ENCODE measurements at places on chromosomes 2 and 18.

DNA sequence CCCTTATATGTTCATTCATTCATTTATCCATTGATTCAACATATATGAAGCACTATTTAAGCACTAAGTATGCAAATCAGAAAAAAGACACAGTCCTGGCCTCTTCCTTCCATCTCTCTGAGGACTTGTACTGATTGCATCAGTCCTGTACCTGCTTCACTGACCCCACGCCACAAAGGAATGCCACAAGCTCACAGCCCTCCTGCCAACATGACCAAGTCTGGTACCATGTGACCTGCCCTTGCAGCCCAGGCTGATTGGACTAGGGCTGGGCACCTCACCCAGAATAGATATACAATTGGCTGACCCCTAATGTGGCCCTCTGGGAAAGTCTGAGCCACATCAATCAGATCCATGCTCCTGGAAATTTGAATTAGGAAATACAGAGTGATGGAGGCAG is 196.6 kb downstream of the AGPS start:
- no peak for DNase-seq

DNA sequence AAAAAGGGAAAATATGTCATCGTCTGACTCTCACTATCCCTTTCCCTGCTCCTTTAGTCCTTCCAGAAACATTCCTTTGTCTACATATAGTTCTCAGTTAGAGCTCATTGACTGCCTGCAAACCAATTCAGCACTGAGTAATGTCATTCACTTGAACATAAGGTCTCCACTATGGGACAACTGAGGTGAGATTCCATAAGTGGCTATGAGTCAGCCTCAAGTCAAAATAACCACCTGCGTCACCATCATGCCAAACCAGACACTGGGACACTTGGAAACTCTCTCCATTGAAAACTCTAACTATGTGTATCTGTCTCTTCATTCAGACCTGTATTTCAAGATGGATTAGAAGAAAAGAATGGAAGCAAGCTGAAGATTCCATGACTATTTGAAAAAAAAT is 878.0 kb upstream of the PIK3C3 start:
- DNase-seq: no peak

GRCh38 chr2:205775097-205775877 is 93.0 kb downstream of the NRP2 start:
- no peak for DNase-seq

- DNase-seq: no peak
Measured at GRCh38 chr2:101617796-101618195, 79.7 kb upstream of the MAP4K4 start.

DNA sequence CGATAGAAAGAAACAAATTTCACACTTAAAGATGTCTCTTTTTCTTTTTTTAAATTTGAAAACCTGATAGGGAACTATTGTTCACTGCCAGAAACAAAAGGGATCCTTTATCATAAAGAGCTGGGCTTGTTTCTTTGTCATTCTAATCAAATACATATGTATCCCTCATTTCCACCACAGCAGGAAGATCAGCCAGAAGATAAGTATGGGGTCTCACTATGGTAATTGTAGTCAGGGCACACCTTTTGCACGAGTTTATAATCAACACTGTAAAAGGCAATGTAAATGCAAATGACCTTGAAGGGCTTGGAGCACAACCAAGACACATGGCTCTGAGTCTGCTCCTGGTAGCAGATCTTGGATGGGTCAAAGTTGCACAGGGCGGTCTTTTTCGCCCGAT is 109.5 kb downstream of the NXPH2 start:
- DNase-seq: no peak

DNA sequence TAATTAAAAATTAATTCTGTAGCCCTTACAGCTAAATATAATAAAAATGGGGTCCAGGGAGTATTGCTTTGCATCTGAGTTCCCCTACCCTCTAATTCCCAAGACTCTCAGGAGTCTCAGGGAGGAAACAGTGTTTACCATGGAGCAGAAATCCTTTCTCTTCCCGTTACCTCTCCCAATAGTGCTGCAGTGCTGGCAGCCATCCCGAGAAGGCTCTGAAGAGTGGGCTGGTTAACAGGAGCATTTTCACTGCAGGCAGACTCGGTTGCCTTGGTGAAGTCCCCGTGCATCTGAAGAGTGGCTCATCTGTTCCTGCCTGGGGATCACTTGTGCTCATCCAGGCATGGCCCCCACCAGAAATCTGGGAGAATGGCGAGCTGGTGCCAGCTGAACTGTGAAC is 41.8 kb upstream of the TMEM178A start:
- DNase-seq: no peak

- no peak for DNase-seq
Measured at GRCh38 chr2:122251158-122251557, 495.7 kb downstream of the TSN start.

DNA sequence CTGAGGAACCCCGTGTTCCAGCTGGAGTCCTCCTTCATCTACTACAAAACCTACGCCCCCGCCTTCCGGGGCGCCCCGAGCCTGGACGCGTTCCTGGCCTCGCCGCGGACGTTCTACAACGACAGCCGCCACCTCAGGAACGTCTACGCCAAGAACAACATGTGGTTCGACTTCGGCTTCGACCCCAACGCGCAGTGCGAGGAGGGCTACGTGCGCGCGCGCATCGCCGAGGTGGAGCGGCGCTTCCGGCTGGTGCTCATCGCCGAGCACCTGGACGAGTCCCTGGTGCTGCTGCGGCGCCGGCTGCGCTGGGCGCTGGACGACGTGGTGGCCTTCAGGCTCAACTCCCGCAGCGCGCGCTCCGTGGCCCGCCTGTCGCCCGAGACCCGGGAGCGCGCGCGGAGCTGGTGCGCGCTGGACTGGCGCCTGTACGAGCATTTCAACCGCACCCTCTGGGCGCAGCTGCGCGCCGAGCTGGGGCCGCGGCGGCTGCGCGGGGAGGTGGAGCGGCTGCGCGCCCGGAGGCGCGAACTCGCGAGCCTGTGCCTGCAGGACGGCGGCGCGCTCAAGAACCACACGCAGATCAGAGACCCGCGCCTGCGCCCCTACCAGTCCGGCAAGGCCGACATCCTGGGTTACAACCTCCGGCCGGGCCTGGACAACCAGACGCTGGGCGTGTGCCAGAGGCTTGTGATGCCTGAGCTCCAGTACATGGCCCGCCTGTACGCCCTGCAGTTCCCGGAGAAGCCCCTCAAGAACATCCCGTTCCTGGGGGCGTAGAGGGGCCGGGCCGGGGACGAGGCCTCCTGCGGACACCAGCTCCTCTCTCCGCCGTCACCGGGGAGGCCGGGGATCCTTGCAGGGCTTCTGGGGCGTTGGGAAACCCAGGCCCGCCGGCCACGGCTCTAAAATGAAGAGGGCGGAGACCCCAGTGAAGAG is 5.3 kb upstream of the NEU4 start:
- peak; percentile 52 for DNase-seq

- no peak for DNase-seq
Measured at GRCh38 chr2:224983712-224984554, 58.3 kb downstream of the DOCK10 start.

- no peak for DNase-seq
Measured at GRCh38 chr2:149141046-149141445, 102.5 kb downstream of the LYPD6B start.

DNA sequence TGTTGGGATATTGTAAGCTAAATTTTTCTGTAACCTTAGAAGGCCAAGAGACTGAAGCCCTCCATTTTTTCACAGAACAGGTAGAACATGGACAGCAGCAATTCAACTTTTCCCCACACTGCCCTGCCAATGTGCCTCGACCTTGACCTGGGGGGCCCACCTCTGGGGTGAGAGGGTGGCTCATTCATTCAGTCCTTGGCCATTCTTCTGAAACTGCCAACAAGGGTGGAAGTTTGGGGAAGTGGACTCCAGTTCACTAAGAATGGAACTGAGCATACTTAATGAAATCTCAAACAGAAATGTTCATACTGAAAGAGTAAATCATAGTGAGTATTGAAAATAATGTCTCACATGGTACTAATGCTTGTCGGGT is 1.1 kb downstream of the EEF1B2 start:
- no peak for DNase-seq

- peak; percentile 5 for DNase-seq
Measured at GRCh38 chr2:150939087-150939486, 322.6 kb downstream of the RBM43 start.

DNA sequence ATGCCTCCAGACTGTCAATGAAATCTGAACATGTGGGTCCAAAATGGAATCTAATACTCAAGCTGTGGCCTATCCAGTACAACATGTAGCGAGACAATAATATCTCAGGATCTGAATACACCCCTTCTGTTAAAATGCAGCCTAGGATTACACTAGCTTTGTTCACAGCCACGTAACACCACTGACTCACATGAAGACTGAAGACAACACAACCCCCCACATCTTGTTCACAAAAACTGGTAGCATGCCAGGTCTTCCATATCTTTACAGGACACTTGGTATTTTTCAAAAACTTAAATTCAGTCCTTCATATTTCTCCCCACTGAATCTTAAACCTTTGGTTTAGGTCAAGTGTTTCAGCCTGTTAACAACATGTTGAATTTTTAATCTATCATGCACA is 84.2 kb downstream of the SLC8A1 start:
- DNase-seq: no peak

- DNase-seq: peak; percentile 3
Measured at GRCh38 chr2:153059338-153060052, 341.1 kb downstream of the ARL6IP6 start.

- no peak for DNase-seq
Measured at GRCh38 chr18:55018602-55019001, 59.3 kb upstream of the CCDC68 start.

GRCh38 chr18:67261931-67262552 is 254.5 kb downstream of the DSEL start:
- DNase-seq: no peak

DNA sequence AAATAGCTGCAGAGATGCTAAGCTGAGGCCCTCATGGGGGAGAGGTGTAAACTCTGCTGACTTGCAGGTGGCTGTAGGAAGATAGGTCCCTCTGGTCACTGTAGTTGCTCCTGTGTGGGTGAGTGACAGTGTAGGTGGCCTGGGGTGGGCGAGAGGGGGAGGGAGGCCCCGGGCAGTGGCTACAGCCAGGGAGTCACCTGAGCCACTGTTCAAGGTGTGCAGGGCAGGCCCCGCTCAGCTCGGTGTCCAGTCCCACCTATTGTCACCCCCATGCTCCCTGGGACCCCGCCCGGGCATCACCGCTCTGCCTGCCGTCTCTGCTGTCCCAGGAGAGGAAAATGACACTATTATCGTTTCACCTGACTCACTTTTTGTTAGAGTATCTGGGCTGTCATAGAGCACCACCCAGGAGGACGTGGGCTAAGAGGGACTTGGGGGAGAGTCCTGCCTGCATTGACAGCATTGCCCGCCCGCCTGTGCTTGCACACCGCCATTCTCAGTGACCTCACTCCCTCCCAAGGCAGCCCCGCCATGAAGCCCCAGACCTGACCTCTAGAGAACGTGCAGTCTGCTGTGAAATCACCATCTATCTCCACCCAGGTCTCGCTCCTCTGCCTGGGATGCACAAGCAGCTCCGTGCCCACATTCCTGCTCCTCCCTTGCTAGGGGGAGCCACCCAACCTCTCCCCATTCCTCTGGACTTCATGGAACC is 29.2 kb downstream of the COPS9 start:
- DNase-seq: no peak

- DNase-seq: no peak
Measured at GRCh38 chr2:98804736-98805135, 73.8 kb upstream of the MGAT4A start.

DNA sequence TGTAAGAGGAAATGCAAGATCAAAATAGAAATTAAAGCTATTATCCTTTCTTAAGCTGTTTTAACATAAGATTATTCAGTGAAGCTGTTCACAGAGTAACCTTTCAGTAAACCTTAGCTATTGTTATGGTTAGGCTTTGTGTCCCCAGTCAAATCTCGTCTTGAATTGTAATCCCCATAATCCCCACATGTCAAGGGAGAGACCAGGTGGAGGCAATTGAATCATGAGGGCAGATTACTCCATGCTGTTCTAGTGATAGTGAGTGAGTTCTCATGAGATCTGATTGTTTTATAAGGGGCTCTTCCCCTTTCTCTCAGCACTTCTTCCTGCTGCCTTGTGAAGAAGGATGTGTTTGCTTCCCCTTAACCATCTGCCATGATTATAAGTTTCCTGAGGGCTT is 424.4 kb downstream of the DSEL start:
- DNase-seq: no peak

DNA sequence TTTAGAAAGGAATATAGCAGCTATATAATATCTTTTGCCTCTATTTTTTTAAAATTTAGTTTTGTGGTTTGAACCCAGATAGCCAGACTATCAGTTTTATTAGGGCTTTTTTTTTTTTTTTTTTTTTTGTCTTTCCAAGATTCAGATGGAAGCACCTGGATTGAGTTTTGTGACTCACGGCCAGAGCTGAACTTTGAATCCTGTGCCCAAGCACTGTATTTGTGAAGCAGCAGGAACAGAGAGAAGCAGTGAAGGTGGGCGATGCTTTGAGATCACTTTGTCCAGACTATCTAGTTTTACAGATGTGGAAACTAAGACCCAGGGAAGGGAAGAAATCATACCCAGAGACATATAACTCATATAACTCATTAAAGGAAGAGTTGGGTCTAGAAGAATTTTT is 33.9 kb downstream of the RPL37A start:
- no peak for DNase-seq

DNA sequence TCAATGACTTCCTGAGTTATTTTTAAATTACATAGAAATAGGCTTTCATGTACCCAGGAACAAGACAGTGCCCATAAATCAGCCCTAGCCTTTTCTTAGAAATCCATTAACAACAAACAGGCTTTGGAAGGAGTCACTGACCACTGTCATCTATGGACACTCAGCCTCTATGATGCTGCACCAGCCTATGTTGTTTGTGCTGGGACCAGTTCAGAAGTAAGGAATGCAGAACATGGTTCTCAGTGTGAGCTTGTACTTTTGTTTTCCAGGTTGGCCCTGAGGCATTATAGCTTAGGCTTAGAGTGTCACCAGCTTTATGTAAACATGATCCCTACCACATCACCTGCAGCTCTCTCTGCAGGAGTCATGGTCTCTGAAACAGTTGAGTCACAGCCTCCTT is 335.7 kb upstream of the CDH7 start:
- DNase-seq: no peak

- DNase-seq: no peak
Measured at GRCh38 chr2:17136877-17137276, 381.4 kb downstream of the RAD51AP2 start.

- no peak for DNase-seq
Measured at GRCh38 chr18:77093067-77093430, 39.5 kb downstream of the MBP start.

GRCh38 chr2:168434146-168434545 is 21.9 kb upstream of the CERS6 start:
- no peak for DNase-seq

GRCh38 chr2:64398516-64399129 is 55.3 kb upstream of the LGALSL start:
- no peak for DNase-seq

DNA sequence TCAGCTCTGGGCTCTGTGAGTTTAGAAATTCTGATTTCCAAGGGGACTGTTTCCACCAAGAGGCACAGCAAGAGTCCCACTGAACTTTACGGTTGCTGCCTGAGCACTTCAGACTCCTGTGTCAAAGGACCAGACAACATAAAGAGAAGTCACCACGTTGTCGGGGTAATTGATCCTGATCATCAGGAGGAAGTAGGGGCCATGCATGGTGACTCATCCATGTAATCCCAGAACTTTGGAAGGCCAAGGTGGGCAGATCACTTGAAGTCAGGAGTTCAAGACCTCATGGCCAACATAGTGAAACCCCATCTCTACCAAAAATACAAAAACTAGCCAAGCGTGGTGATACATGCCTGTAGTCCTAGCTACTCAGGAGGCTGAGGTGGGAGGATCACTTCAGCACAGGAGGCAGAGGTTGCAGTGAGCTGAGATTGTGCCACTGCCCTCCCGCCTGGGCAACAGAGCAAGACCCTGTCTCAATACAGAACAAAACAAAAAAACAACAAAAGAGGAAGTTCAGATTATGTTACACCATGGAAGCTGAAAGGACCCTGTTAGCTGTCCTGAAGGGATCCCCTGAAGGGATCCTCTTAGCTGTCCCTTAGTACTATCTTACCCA is 9.4 kb upstream of the ASXL2 start:
- DNase-seq: no peak
